ENCODE measurements at places on chromosomes 6 and 20. TPM values are rescaled to one million over a fixed set of nuclear protein-coding genes. Genes with fewer than 3 reads are reported as not detected.

The MAP7 gene
- 56.8 TPM for total RNA-seq

The FRMD1 gene
- not detected for total RNA-seq

The WFDC12 gene
- total RNA-seq = not detected

The ARFGEF3 gene
- total RNA-seq = 17.6 TPM

The GNRH2 gene
- total RNA-seq = 0.75 TPM

GRCh38 chr6:157941101-157941863 lies 40.4 kb upstream of the SYNJ2 start:
- peak; percentile 29 for DNase-seq
